CD4-positive, alpha-beta T cell treated with Interleukin-4 for 1 hour (primary cell): ENCODE measurements at places on chromosomes 1 and 21.

DNA sequence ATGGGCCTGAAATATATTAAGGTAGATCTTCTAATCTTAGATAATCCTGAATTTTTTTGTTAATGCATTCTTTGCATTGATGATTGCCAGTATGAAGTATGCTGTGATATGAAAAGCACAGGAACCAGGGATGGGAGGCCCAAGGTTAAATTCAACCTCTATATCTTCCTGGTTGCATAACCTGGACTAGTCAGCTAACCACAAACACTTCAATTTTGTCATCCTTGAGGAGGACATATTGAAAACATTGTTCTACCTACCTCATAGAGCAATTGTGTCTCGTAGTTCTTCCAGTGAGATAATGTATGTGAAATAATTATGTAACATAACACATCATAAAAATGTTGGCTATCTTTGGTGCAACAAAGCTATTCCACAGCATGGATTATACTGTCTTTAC lies 25.6 kb downstream of the PDC start:
- DNase-seq, result no peak

DNA sequence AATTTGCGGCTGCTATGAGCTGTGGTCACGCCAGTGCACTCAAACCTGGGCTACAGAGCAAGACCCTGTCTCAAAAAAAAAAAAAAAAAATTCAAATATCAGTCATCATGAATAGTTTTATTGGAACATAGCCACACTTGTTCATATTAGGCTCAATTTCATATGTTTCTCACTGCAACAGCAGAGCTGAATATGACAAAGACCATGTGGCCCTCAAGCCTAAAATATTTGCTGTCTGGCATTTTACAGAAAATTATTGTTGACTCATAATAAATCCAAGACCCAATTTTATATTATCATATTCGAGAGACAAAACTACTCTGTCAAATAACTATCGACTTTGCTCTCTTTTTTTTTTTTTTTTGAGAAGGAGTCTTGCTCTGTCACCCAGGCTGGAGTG lies 11.0 kb downstream of the BECN2 start:
- no peak for DNase-seq

- no peak for DNase-seq
These were observed 72.4 kb upstream of the TIAM1 start for GRCh38 chr21:31416465-31416864.

- DNase-seq, result no peak
These were observed 132.2 kb downstream of the LRRC53 start for GRCh38 chr1:74380252-74380651.

DNA sequence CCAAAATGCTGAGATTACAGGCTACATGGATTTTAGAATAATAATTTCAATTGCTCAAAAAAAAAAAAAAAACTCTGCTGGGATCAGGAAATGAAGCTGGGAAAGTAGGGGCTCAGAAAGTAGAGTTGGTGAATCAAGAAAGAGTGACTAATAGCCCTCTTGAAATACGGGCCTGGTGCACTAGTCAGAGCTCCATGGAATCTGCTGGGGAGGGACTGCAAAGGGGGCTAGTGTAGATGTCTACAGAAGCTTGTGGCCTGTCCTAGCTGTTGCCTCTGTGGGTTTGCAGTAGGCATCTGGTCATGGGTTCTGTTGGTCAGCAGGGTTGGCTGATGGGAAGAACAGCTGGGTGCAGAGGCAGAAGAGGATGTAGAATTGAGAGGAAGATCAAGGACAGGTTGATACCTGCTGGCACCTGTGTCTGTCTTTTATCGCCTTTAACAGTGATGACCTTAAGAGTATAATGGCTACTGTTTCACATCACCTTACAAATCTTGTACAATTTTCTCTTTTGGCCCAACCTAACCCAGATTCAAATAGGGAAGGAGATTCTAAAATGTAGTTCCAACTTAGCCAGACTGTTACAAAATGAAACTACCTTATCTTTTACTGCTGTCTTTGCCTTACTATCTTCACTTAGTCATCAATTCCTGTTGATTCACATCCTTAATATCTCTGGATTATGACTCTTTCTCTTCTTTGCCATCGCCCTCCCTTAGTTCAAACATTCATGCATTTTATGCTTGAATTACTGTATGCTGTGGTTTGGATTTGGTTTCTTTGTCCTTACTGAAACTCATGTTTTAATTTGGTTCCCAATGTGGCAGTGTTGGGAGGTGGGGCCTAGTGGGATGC lies 126.2 kb downstream of the GIPC2 start:
- DNase-seq, result no peak
